ENCODE measurements at places on chromosomes 12 and 14.

- no peak for DNase-seq
These were observed 69.1 kb downstream of the VCPKMT start for GRCh38 chr14:50047274-50047676.

- peak; percentile 80 for DNase-seq
These were observed 2.4 kb upstream of the NAB2 start for GRCh38 chr12:57086493-57087009.

DNA sequence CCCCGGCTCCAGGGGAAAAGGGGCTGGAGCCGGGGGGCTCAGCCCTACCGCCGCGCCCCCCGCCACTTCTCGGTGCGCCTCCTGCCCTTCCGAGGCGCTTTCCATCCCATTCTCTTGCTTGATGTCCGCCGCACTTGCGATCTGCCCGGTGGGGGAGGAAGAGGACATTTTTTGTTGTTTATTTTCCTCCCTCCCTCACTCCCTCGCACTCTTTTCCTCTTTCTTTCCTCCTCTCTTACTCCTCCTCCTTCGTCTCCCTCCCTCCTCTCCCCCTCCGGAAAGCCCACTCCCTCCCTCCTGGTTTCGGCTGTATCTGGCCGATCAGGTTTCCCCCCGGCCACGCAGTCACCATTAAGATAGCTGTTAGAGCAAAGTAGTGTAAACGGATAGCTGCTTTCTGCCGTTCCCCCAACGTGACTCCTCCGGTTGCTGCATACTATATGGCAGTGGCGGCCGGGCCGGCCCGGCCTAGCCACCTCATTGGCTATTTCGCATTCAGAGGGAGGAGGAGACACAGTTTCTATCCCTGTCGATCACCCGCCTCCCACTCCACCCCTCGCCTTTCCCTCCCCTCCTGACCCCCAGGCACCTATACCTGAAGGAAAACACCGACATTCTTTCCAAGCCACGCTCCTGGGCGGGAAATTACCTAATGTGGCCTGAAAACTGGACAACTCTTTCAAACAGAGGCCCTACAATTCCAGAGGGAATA lies at the start of gene SIX4:
SIX4 (minus strand) TSS at position 445 of the 712 bp plus-strand sequence; CDS start at position 168, 277 bp downstream.
- DNase-seq: peak; percentile 93

DNA sequence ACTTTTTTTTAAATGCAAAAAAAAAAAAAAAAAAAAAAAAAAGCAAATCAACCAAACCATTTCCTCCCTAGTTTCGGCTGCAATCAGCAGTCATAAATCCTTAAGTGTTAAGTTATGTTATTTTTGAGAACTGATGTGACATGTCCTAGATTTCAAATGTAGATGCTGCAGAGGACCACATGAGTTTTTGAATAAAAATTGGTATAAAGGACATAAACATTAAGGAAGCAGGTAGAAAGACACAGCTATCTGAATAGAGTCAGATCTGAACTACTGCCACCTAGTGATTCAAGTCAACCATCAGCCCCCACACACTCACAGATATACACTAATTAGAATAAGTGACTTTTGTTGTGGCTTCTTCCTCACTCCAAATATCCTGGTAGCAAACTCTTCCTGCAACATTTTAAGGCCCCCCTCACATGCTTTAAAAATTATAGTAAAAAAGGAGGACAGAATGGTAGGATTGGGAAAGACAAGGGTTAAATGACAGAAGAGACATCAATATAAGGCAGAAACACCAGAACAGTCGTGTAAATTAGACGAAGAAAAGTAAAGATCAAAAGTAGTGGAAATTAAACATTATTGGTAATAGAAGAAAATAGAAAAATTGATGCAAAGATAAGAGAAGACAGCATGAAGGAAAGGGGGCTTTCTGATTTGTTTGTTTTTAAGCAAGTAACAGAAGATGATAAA lies 394.5 kb upstream of the ATP2B1 start:
- peak; percentile 61 for DNase-seq

GRCh38 chr12:8844665-8845064 lies 22.2 kb downstream of the A2ML1 start:
- DNase-seq: no peak

DNA sequence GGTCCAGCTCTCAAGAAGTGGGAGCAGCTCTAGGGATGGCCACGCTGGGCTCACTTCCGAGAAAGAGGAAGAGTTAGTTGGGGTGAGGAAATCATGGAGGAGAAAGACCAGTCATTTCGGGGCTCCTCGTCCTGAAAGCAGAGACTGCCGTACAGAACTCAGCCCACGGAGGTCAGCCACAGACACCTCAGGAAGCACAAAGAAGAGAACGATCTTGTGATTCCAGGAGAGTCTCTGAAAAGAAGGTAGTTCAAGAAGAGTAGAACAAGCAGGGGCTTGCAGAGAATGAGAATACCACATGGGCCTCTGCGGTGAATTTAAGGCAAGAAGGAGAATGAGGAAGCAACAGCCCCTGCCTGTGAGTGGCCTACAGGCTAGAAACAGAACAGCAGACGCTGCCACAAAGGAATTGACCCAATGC lies 311.9 kb downstream of the CACNA1C start:
- no peak for DNase-seq

DNA sequence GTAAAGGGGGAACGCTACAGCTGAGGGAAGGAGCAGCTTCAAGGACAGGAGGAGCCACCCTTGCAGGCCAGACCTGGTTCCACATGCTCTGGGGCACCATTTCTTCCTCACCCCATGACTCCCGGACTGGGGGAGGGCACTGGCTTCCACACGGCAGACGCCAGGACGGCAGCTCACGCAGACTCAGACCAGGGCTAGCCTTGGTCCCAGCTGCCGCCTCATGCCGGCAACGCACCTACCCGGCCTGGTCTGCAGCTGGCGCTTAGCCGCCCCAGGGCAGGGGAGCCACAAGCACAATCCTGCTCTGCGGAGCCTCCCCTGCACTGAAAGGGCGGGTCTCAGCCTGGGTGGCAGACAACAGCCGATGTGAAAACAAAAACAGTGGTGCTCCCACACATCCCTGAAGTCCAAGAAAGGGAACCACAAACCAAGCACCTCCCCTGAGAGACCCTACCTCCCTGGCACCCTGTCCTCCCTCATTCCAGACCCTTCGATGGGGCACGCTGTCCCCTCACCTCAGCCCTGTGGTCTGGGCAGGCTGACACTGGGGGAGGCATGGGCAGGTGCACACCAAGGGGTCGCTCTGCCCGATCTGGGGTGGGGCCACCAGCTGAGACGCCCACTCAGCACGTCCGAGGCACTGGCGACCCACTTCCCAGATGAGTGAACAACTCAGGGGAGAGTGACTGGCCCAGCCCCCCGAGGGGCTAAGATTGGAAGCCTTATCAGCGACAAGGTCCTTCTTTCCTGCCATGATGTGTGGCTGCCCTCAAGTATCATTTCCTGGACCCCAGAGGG lies 65.0 kb downstream of the CHGA start:
- no peak for DNase-seq

DNA sequence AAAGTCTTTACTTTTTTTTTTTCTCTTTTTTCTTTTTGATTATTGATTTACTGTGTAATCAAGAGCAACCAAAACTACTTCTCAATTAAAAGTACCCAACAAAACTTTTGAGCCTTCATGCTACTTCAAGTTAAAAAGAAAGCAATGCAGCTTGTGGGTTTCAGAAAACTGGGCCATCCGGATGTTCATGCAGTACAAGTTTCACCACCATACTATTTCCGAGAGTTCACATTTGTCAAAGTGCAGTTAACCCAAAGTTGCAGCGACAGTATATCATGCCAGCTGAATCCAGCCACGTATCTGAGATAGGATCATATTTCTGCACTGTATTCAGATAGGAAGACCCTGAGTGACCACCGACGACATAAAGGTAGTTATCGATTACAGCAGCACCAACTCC lies 33.0 kb downstream of the KLHL28 start:
- no peak for DNase-seq

- DNase-seq: no peak
These were observed 12.5 kb downstream of the PRDM4 start for GRCh38 chr12:107748472-107748871.

- peak; percentile 53 for DNase-seq
These were observed 42.5 kb downstream of the WDR20 start for GRCh38 chr14:102182190-102182589.
